ENCODE measurements at places on chromosomes 5 and 9.

- DNase-seq: no peak
Measured at GRCh38 chr5:43209833-43210232, 17.8 kb downstream of the NIM1K start.

- no peak for DNase-seq
Measured at GRCh38 chr5:133232911-133233310, 181.1 kb downstream of the HSPA4 start.

GRCh38 chr5:139065306-139065705 lies 132.9 kb downstream of the SIL1 start:
- DNase-seq: no peak

GRCh38 chr5:95862671-95863382 lies 40.3 kb upstream of the GLRX start:
- no peak for DNase-seq

GRCh38 chr5:28281351-28281750 lies 1243.0 kb upstream of the CDH9 start:
- DNase-seq: no peak

DNA sequence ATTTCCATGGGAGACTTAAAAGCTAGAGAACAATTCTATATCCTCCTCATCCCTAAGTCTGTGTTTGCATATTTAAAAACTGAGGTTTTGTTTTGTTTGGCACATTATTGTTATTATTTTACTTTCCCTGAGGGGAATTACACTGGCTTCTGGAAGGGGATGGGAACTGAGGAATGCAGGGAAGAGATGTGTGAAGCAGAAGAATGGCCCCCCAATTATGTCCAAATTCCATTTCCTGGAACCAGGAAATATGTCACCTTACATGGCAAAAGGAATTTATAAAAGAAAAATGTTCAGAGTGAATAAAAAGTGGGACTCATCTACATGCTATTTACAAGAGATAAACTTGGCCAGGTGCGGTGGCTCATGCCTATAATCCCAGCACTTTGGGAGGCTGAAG lies 129.8 kb downstream of the MARCHF11 start:
- no peak for DNase-seq
